Activated T-helper 1 cell treated with anti-CD3 and anti-CD28 coated beads, Interleukin-12 subunit alpha, Interleukin-12 subunit beta, Interleukin-2, Interleukin-4 antibody, amounts not matched to agents 30 ng/mL and 10 ng/mL and 1 ng/mL, durations not matched to agents 14 hours and 24 hours and 36 hours (primary cell): ENCODE measurements at places on chromosomes 5 and 9. TPM values are rescaled to one million over a fixed set of nuclear protein-coding genes. Genes with fewer than 3 reads are reported as not detected.

The ANKRD18A gene
- total RNA-seq, result 4.1 and 4.6 TPM in 2 replicates

The GABRB2 gene
- total RNA-seq, result not detected in 2 replicates

The SLC28A3 gene
- 0.60 and 0.66 TPM in 2 replicates for total RNA-seq

DNA sequence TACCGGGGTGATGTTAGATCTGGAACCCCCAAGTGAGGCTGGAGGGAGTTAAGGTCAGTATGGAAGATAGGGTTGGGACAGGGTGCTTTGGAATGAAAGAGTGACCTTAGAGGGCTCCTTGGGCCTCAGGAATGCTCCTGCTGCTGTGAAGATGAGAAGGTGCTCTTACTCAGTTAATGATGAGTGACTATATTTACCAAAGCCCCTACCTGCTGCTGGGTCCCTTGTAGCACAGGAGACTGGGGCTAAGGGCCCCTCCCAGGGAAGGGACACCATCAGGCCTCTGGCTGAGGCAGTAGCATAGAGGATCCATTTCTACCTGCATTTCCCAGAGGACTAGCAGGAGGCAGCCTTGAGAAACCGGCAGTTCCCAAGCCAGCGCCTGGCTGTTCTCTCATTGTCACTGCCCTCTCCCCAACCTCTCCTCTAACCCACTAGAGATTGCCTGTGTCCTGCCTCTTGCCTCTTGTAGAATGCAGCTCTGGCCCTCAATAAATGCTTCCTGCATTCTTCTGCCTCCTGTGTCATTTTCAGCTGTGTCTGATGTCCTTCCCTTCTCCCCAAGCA is 2.3 kb upstream of the MYOZ3 start:
- H3K36me3 ChIP-seq, result no peaks in the 10 kb centered on the region
- no peak for DNase-seq
- H3K4me1 ChIP-seq, result peaks cover 7% of the 10 kb centered on the region
- no peak overlapping the region for H3K27ac ChIP-seq

GRCh38 chr9:1236061-1236460 is 185.9 kb downstream of the DMRT2 start:
- H3K4me1 ChIP-seq, result no peaks in the 10 kb centered on the region
- no peak for DNase-seq
- H3K4me3 ChIP-seq, result no peak overlapping the region
- no peak overlapping the region for H3K27ac ChIP-seq
- no peaks in the 10 kb centered on the region for H3K27me3 ChIP-seq

DNA sequence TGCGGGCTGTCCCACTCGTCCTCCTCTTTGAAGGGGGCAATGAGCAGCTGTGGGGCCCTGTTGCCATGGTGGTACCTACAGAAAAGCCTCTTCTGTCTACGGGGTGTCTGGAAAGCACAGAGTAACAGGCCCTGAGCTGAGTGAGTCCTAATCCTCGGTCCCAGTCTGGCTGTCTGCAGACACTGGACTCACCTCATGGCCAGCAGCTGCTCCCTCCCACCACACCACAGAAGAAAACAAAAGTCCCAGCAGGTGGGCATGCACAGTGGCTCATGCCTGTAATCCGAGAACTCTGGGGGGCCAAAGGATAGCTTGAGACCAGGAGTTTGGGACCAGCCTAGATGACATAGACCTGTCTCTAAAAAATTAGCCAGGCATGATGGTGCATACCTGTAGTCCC is 19.9 kb downstream of the P4HA2 start:
- peaks cover 36% of the 10 kb centered on the region for H3K36me3 ChIP-seq
- no peaks in the 10 kb centered on the region for H3K27me3 ChIP-seq
- H3K4me1 ChIP-seq, result peaks cover 19% of the 10 kb centered on the region
- no peak overlapping the region for H3K27ac ChIP-seq
- DNase-seq, result no peak
- no peak overlapping the region for H3K4me3 ChIP-seq

The PCDHGA3 gene
- 0.10 TPM in 1 of 2 replicates, not detected in the other for total RNA-seq

DNA sequence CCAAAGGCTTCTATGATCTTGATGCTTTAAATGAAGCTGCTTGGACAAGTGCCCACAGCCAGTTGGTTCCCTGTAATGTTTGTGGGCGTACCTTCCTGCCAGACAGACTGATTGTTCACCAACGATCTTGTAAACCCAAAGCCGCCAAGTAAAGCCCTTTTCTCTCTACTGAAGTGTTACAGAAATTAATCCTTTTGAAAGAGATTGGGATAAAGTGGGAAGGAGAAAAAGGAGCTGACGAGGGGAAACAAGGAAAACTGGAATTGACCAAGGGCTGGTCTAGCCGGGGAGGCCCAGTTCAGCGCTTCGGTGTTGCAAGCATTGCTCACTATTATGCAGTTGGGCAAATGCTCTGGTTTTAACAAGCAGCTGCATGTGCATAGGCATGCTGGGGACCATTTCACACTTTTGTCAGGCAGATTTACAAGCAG is 53.2 kb downstream of the ZNF474 start:
- no peak for DNase-seq
- H3K4me3 ChIP-seq, result no peak overlapping the region
- H3K4me1 ChIP-seq, result no peaks in the 10 kb centered on the region
- H3K27me3 ChIP-seq, result peaks cover 5% of the 10 kb centered on the region
- H3K36me3 ChIP-seq, result no peaks in the 10 kb centered on the region

The SLC45A2 gene
- total RNA-seq, result 0.18 TPM in 1 of 2 replicates, not detected in the other

- H3K4me1 ChIP-seq, result peaks cover 8% of the 10 kb centered on the region
- peaks cover 63% of the 10 kb centered on the region for H3K27me3 ChIP-seq
- no peaks in the 10 kb centered on the region for H3K36me3 ChIP-seq
- peak overlapping the region; percentile 55 for H3K27ac ChIP-seq
Measured at GRCh38 chr9:126611592-126612325, 2.0 kb upstream of the LMX1B start.

DNA sequence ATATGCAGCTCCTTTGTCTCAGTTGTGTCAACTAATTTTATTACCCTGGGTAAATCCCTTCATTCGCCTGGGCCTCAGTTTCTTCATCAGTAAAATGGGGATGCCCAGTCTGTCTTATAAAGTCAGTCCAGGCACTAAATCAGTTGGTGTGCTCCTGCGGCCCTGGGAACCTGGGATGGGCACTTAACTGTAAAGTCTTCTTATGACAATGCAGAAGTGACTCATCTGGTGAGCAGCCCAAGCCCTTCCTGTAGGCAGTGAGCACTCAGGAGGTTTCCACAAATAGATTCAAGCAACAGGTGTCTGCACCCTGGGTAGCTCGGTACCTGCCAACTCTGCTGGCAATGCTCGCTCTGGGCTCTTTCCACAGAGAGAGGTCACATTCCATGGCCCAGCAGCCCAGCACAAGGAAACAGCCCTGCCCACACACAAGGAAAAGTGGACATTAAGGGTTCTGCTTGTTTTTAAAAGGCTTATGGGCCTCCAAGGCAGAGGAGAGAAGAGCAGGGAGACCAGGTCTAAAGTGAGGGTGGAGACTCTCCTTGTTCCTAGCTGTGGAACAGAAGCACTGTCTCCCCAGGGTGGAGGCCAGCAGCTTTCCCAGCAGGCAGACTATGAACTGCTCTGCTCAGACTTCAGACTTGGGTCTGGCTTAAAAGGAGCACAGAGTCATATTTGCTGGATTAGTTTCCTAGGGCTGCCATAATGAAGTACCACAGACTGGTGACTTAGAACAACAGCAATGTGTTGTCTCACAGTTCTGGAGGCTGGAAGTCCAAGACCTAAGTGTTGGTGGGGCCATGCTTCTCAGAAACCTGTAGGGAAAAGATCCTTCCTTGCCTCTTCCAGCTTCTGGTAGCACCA is 89.7 kb upstream of the ADRA1B start:
- peaks cover 19% of the 10 kb centered on the region for H3K27me3 ChIP-seq
- no peak overlapping the region for H3K4me3 ChIP-seq
- H3K27ac ChIP-seq, result no peak overlapping the region
- H3K36me3 ChIP-seq, result no peaks in the 10 kb centered on the region

The IPO11 gene
- 52.5 and 54.2 TPM in 2 replicates for total RNA-seq

DNA sequence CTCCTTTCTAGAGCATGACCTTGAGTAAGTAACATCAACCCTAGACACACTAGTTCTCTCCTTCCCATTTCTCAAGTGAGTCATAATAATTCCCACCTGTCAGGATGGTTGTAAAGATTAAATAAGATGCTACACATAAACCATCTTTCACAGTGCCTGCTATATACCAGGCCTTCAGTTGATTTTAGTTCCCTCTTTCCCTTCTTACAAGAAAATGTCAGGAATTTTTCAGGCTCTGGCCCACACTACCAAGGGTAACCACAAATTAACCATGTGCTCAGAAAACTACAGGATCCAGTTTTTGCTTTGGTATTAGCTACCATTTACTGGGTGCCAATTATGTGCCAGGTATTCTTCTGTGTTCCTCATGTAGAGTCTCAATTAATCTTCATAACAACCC is 42.7 kb upstream of the RARS1 start:
- DNase-seq, result no peak
- H3K27me3 ChIP-seq, result peaks cover 8% of the 10 kb centered on the region
- H3K4me1 ChIP-seq, result no peaks in the 10 kb centered on the region
- no peaks in the 10 kb centered on the region for H3K36me3 ChIP-seq
- no peak overlapping the region for H3K4me3 ChIP-seq
- no peak overlapping the region for H3K27ac ChIP-seq
